NCI-H2081 treated with DMSO at 0.1 percent for 48 hours (cell line): ENCODE measurements at places on chromosomes 13 and 19.

DNA sequence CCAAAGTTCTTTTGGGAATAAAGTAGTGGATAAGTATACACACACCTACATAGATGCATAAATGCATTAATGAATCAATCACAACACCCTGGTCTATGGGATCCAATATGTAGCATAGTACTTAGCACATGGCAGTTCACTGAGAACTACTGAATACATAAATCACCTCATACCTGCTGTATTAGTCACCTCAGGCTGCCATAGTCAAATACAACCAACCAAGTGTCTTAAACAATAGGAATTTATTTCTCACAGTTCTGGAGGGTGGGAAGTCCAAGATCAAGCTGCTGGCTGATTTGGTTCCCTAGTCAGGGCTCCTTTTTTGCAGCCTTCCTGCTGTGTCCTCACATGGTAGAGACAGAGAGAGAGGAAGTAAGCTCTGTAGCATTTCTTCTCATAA is 228.2 kb downstream of the NHLRC3 start:
- no peak for DNase-seq

DNA sequence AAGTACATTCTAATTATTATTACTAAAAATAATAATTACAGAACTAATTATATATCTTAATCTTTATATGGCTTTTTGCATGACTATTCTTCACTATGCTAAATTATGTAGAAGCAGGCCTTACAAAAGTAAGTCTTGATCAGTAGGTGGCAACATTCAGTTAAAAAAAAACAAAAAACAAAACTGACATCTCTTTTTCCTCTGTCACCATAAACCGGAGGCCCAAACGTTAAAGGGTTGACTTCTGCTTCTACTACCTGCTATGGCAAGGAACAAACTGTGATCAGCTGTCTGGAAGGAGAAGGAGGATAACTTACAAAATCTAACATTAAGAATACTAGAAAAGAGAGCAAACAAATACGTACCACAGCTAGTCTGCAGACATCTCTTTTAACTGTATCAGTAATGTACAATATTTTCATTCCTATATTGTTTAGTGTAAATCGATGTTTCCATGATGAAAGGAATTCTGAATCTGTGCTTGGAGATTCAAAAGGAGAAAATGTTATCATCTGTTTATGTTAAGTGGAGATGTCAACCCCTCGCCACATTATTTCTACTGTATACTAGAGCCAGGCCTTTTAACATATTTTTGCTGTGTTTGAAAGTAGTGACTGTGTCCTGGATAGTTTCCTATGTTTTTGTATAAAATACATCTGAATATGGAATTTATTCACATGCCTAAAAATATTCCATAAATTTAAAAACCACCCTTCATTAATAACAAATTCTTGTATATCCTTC is 1525.4 kb downstream of the SLITRK1 start:
- DNase-seq = no peak

GRCh38 chr19:17398902-17399527 is 5.0 kb upstream of the CCDC194 start:
- DNase-seq = no peak

DNA sequence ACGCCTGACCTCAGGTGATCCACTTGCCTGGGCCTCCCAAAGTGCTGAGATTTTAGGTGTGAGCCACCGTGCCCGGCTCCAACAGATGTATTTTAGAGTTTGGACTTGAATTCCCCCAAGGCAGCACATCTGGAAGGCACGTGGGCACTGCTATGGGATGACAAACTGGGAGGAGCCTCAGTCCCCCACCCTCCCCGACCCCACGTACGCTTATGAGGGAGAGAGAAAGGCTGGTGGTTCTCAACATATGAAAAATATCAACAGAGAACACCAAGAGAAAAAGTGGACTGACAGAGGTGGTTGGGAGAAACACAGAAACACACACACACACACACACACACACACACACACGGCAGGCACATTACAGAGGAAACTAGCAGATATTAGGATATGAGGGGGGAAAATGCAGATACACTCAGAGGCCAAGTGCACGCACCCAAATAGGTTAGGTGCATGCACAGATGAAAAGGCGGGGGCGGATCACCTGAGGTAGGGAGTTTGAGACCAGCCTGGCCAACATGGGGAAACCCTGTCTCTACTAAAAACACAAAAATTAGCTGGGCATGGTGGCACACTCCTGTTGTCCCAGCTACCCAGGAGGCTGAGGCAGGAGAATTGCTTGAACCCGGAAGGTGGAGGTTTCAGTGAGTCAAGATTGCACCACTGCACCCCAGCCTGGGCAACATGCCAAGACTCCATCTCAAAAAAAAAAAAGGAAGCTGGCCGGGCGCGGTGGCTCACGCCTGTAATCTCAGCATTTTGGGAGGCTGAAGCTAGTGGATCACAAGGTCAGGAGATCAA is 3.2 kb downstream of the STX10 start:
- no peak for DNase-seq
